Effector memory CD4-positive, alpha-beta T cell (primary cell): ENCODE measurements at places on chromosomes 6 and 20.

GRCh38 chr6:38114976-38115625, 295.6 kb downstream of the ZFAND3 start:
- no peak for DNase-seq

DNA sequence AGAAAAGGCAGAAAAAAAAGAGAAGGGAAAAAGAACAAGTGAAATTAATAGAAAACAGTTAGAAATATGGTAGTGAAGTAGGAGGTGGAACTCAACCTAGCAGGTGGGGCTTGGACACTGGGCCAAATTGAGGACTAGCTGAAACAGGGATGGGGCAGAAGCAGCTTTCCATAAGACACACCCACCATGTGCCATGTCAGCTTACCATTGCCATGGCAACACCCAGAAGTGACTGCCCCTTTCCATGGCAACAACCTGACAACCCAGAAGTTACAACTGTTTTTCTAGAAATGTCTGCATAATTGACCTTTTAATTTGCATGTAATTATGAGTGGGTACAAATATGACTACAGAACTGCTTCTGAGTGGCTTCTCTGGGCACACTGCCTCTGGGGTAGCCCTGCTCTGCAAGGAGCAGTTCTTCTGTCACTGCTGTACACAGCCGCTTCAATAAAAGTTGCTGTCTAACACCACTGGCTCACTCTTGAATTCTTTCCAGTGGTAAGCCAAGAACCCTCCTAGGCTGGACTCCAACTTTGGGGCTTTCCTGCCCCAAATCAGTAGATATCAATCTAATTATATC, 35.9 kb upstream of the SLC24A3 start:
- no peak for DNase-seq

DNA sequence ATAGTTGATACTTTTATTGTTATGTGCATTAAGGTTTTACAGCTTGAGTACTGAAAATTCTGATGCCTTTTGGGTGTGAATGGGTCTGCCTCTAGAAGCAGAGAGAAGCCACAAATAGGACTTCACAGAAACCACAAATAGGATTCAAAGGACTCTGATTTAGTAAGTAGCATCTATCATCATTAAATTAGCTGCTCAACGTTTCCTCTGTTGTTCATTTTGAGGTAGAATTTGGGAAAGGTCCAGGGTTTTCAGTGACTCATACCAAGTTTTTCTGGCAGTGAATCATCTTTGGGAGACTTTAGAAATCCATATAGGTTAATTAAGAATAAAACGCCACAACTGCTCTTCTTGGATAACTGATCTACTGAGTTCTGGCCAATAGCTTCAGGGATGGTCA, 105.1 kb downstream of the PHF3 start:
- no peak for DNase-seq

GRCh38 chr6:113050010-113050858, 703.1 kb downstream of the RFPL4B start:
- DNase-seq = no peak

GRCh38 chr6:65776332-65776731, 69.3 kb upstream of the EYS start:
- no peak for DNase-seq

DNA sequence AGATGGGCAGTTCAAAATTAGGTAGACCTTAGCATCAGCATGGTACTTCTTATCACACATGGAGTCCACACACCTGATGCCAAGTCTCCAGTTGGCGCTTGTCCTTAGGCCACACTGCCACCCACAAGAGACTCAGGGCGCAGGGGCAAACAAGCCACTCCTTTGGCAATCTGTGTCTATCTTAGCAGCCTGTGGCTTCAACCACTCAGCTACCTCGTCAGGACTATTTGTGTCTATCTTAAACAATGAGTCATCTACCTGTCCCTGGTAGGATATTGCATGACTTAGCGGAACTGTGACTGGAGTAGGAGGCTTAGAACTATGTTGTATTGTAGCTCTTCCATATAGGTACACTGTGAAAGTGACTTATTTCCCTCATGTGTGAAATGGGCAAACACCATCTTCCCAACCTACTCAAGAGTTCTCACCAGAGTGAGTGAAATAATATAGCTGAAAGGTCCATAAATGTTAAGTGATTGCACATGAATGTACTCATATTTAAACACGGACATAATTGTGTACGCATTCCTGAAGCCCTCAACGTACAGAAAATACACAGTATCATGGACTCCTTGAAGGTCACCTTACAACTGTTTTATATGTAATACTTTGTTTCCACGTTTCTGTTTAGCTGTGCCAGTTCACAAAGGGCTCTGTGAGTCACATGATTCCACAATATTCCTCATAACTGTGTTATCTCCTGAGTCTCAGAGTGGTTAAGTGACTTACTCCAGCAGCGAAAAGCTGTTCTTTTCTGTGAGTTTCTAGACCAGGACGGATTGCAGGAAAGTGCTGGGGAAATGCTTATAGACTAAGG, 1.6 kb downstream of the TRIM27 start:
- DNase-seq = no peak

DNA sequence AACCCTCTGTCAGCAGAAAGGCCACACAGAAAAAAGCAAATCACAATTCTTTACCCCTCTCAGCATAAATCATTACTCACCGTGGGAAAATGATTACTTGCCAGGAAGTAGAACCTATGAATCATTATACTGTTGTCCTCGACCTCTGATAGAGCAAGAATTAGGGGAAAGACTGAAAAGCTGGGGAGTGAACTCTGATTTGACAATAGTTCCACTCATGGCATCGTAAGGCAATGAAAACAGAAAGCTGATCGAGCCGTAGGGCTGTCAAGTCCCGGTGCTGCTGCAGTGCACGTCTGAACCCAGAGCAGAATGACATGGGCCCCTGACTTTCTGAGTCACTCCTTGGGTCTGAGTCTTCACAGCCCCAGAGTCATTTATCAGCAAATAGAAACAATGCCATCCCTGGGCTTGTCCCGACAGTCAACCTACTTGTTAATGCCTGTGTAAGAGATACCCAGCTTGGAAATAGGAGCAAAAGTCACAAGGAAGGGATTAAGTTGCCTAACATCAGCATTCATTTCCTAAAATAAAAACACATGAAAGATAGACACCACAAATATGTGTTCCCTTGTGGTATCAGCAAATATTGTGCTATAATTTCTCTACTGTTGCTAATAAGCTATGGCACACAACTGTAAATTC, 224.8 kb upstream of the MARCKS start:
- DNase-seq = no peak

- DNase-seq = no peak
Observed at GRCh38 chr6:111842891-111843290, 30.4 kb downstream of the FYN start.
